GM23338 (cell line): ENCODE measurements at places on chromosomes 5 and 9. TPM values are rescaled to one million over a fixed set of nuclear protein-coding genes. Genes with fewer than 3 reads are reported as not detected.

The SMIM32 gene
- 0.17 and 0.27 TPM in 2 replicates for polyA plus RNA-seq

The ENG gene
- 2.6 TPM in 2 replicates for polyA plus RNA-seq

The UGT3A1 gene
- polyA plus RNA-seq: 1.4 and 1.6 TPM in 2 replicates

The ADCY2 gene
- polyA plus RNA-seq: 20.0 and 23.8 TPM in 2 replicates

The ZNF879 gene
- 3.0 and 3.9 TPM in 2 replicates for polyA plus RNA-seq

The HRCT1 gene
- polyA plus RNA-seq: not detected in 2 replicates
